SJCRH30 (cell line): ENCODE measurements at places on chromosomes 4 and X. TPM values are rescaled to one million over a fixed set of nuclear protein-coding genes. Genes with fewer than 3 reads are reported as not detected.

DNA sequence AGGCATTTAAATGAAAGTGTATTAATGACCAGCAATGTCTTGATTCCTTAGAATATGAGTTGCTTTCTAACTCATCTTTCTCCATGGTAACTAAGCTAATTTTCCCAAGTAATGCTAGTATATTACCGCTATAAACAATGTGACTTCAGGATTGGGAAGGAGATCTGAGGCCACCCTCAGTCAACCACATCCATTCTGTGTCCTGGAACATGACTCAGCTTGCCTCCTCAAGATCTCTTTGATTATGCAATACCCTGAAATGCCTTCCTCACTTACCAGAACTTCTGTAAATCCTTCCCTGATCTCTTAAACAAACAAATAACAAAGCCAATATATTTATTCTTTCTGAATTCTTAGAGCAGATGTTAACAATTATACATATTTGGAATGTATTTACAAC, 1495.5 kb downstream of the PCDH18 start:
- no peak overlapping the region for H3K27ac ChIP-seq
- peak; percentile 5 for DNase-seq
- H3K4me1 ChIP-seq = no peaks in the 10 kb centered on the region
- no peaks in the 10 kb centered on the region for H3K36me3 ChIP-seq
- H3K27me3 ChIP-seq = no peaks in the 10 kb centered on the region

GRCh38 chrX:46398874-46399273, 146.3 kb downstream of the ZNF674 start:
- no peaks in the 10 kb centered on the region for H3K27me3 ChIP-seq
- H3K4me1 ChIP-seq = no peaks in the 10 kb centered on the region
- no peak for DNase-seq
- H3K4me3 ChIP-seq = no peak overlapping the region

The MAGEB1 gene
- 14.7 and 15.6 TPM in 2 replicates for total RNA-seq

GRCh38 chrX:46707274-46707965, 51.5 kb downstream of the SLC9A7 start:
- DNase-seq = no peak
- no peaks in the 10 kb centered on the region for H3K4me1 ChIP-seq
- H3K27me3 ChIP-seq = no peaks in the 10 kb centered on the region
- H3K27ac ChIP-seq = no peak overlapping the region
